ENCODE measurements at places on chromosomes 3 and 15. TPM values are rescaled to one million over a fixed set of nuclear protein-coding genes. Genes with fewer than 3 reads are reported as not detected.

C3orf20 gene
- total RNA-seq, result not detected

NANOGP8 gene
- total RNA-seq, result 0.75 TPM

ROPN1 gene
- not detected for total RNA-seq

LRTM1 gene
- total RNA-seq, result not detected

GOLGA8J gene
- not detected for total RNA-seq

FBXL2 gene
- total RNA-seq, result 9.6 TPM

SETD2 gene
- total RNA-seq, result 35.8 TPM
